ENCODE measurements at places on chromosomes 3 and 15.

GRCh38 chr15:74845581-74845980, 2.6 kb upstream of the ULK3 start:
- DNase-seq, result no peak

- DNase-seq, result no peak
Observed at GRCh38 chr3:136730595-136731273, 21.4 kb downstream of the STAG1 start.

DNA sequence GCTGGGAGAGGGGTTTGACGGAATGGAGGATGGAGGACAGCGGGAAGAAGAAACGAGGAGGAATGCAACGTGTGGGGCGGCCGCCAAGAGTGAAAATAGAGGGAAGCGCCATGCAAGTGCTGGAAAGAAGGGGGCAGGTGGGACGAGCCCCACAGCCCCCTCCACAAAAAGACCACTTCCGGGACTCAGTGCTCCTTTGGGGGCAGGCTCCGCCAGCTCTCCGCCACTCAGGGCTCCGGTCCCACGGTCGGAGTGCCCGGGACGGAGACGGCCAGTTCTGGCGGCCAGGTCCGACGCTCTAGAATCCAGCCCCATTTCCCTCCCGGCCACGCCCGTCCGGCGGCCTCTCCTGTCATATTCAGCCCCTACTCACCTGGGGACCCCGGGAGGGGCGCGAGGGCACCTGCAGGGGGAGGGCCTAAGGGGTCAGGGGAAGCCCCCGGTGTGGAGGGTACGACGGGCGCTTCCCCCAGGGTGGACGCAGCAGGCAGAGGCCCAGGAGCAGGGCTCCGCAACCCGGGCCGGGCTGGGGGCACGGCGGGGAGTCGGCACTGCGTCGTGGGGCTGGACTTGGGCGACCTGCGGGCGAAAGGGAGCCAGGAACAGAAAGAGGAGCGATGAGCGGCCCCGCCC, 25.5 kb upstream of the CSPG4 start:
- DNase-seq, result no peak

DNA sequence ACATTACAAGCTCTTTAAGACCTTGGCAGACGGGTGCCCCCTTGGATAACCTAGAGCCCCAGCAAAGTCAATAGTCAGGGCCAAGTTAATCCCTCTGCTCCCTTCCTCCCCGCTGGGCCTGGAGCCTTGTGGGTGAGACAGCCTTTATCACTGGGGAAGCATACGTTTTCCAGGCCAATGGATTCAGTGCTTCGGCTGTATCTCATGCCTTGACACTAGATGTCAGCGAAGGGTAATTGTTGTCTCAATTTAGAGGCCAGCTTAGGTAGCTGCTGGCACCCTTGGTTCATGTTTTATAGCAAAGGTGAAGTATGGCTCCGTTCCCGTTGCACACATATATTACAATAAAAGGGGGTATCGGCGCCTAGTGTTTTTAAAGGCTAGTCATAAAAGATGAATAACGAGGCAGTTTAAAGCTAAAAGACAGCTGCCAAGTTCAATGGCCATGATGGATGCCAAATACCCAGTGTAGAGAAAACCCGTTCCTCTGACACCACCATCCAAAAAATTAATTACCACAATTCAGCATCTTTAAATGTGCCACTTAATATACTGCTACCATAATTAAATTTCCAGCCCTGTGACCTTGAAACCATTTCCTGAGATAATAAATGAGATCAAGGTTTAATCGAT, 52.3 kb upstream of the BNIP2 start:
- no peak for DNase-seq

GRCh38 chr3:4290272-4290893, 12.8 kb upstream of the SETMAR start:
- no peak for DNase-seq

GRCh38 chr3:121592856-121593702, at the start of gene FBXO40:
FBXO40 (plus strand) TSS chr3:121593379; CDS start chr3:121620576, 27,197 bp downstream.
- DNase-seq, result no peak

GRCh38 chr3:48569400-48569799, 5.8 kb upstream of the UCN2 start:
- no peak for DNase-seq

- no peak for DNase-seq
Observed at GRCh38 chr3:128486681-128487537, 6.1 kb downstream of the GATA2 start.

- no peak for DNase-seq
Observed at GRCh38 chr3:115287198-115287597, 140.1 kb upstream of the ZBTB20 start.

- DNase-seq, result no peak
Observed at GRCh38 chr15:75723171-75723846, 10.7 kb upstream of the CSPG4 start.

- DNase-seq, result no peak
Observed at GRCh38 chr3:114154321-114154821, 24.5 kb downstream of the DRD3 start.

GRCh38 chr3:197417441-197417840, 119.0 kb upstream of the DLG1 start:
- DNase-seq, result no peak

DNA sequence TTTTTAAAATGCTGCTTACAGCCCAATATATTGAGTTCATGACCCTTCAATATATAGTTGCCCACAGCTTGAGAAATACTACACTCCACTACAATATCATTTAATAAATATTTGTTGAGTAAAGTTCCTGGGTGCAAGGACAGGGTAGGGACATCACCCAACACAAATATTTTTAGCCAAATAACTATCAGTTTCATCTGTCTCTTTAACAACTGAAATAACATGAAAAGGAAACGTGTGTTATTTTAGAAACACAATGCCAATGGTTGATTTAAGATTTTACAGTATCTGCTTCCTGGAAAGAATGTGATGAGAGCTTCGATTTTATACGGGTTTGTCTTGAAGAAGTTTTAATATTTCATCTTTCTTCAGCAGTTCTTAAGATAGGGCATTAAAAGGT, 67.7 kb upstream of the CDV3 start:
- no peak for DNase-seq

DNA sequence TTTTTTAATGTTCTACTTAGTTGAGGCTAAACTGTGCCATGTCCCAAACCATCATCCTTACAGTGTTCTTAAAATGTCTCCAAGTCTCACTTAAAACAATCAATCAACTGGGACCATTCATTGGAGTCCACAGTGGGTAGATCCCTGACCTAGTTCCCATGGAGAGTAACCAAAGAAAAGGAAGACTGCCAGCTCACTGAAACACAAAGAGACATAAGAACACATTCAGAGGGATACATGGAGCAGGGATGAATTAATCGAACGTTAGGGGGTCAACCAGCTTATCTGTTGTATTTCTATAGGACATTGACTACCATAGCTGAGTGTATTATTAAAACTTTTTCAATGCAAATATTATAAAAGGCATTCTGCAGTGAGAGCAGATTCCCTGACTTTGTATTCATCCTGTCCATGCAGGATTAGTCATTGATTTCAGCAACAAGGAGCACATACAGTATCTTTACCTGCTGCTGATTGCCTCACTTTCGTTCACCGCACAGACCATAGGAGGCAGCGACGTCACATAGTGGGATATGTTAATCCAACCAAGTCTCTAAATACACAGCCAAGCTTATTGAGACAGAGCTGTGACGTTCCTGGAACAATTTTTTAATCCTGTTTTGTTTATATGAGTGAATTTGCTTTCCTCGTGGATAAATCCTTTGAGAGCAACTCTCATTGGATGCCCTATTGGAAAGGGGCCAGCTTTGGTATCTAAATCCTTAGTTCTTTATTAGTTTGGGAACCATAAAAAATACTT, 364.9 kb upstream of the RBMS3 start:
- peak; percentile 74 for DNase-seq

- DNase-seq, result no peak
Observed at GRCh38 chr3:76969996-76970615, 69.8 kb upstream of the ROBO2 start.

DNA sequence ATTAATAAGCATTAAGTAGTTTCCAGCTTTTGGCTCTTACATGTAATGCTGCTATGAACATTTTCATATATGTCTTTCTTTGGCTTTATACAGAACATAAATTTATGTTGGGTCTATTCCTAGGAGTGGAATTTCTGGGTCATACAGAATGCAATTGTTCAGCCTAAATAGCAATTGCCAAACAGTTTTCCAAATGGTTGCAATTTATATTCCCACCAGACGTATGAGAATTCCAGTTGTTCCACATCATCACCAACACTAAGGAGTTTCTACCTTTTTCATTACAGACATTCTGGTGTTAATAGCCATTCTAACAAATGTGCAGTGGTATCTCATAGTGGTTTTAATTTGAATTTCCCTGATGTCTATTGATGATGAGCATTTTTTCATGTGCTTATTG, 160.1 kb upstream of the TMC3 start:
- no peak for DNase-seq

- DNase-seq, result no peak
Observed at GRCh38 chr3:137131081-137131480, 173.3 kb downstream of the IL20RB start.

DNA sequence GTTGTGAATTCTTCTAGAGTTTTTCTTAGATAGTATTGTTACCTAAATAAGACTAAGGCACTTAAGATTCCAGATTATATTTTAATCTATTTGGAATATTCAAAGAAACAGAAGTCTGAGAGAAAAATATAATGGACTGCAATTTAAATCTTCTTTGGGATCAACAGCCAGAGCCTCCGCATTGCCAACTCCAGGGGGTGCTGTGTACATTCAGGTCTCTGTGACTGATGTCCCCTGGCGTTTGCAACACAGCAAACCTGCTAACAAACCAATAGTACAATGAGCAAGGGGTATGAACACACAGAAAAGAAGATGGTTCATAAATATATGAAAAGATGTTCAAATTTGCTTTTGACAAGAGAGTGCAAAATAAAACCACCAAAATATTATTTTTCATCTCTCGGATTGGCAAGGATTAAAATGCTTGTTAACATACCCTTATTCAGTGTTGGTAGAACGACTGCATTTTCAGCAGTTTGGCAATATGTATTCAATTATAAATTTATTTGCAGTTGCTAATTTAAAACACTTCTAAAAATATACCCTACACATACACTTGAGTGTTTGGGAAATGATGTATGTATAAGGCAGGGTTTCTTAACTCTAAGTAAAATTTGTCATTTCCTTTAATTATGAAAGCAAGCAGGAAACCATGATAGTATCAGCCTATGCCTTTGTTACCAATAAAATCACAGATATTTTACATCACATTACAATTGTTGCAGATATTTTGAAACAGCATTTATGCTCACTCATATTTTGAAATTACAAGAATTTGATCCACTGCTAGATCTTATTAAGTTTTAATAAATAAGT, 16.1 kb upstream of the TM4SF1 start:
- no peak for DNase-seq

DNA sequence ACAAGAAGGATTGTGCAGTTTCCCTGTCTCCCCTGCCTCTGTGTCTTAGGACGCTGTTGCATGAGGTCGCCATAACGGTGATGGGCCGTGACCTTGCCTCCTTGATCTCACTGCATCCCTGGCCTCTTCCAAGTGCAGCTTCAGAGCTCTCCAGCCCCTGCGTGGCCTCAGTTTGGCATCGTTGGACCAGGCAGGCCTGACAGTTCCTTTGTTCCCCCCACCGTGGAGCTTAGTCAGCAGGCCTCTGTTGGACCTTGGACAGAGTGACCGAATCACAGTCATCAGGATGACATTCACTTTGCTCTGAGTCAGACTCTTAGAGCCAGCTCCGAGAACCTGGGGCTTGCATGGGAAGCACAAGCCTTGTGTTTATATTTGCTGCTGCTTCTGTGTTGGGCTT, 139.4 kb downstream of the OPA1 start:
- DNase-seq, result peak; percentile 22

- DNase-seq, result no peak
Observed at GRCh38 chr3:139694542-139694941, 16.8 kb upstream of the NMNAT3 start.

DNA sequence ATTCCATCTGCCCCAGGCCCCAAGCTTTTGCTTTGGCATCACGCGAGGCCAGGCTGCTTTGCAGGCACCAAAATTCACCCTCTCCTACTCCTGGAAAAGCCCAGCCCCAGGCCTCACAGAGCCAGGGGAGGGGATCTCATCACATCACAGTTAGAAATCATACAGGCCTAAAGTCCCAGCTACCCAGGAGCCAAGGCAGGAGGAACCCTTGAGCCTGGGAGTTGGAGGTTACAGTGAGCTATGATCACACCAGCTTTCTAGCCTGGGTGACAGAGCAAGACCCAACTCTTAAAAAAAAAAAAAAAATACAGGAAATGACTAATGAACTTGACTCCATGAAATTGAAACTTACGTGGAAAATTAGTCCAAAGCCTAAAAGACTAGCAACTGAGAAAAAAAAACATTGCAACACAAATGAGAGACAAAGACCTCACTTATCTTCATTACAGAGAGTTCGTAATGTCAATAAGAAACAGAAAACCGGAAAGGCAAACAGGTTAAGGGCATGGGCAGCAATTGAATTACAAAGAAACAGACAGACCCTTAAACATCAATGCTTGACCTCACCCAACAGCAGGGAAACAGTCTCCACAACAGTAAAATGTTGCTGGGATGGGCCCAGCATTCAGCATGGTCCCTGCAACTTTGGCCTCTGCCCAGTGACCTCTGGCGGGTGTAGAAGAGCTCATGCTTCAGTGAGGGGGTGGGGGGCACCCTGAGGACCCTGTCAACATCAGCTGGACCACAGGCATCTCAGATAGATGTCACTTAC, 151.5 kb downstream of the LRRK1 start:
- DNase-seq, result peak; percentile 39

DNA sequence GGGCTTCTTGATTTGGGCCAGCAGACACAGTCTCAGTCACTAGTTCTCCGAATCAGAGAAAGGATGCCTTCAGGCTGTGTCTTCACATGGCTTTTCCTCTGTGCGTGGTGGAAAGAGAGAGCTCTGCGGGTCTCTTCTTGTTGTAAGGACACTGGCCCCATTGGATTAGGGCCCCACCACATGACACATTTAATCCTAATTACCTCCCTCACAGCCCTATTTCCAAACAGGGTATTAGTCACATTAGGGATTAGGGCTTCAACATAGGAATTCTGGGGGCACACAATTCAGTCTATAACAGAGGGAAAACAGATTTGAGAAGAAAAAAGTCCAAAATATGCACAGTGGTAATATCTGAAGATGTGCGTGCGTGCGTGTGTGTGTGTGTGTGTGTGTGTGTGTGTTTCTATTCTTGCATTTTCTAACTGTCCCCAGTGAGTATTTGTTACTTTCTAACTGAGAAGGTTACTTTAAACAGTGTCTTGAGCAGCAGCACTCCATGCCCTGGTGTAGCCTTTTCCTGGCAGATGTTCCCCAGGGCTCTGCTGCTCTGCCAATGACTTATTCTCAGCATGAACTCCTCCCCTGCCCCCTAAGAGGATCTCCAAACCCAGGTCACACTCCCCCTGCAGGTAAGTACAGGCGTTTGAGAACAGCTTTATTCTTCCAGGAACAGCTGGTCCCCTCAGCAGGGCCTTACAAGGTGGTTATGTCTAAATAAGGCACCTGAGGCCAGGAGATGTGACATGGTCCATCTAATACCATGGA, 72.9 kb downstream of the RPL39L start:
- peak; percentile 36 for DNase-seq

DNA sequence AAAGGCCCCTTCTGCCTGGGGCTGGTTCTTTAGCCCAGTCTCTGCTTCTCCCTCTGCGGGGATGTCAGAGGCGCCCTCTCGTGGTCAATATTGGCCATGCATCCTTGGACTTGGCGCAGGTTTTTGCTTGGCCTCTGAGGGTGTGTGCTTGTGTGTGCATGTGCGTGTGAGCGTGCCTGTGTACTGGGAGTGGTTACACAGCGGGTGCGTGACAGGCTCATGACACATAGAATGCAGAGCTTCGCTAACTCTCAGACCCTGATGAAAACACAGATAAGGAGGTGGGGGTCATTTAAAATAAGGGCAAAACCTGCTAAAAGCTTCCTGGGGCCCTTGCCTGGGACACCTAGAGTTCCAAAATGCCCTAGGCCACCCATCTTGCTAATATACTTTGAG, 160.9 kb downstream of the SMAD6 start:
- peak; percentile 60 for DNase-seq

- DNase-seq, result no peak
Observed at GRCh38 chr3:59963676-59964075, 913.9 kb upstream of the CFAP20DC start.

Measured in epithelial cell of prostate (primary cell).